ENCODE measurements at places on chromosomes 12 and 14.
A peak's percentile ranks its signal among the peaks of the same experiment; 100 is the strongest.

- DNase-seq, result peak; percentile 37
Measured at GRCh38 chr12:46303039-46303666, 34.3 kb upstream of the SLC38A1 start.

DNA sequence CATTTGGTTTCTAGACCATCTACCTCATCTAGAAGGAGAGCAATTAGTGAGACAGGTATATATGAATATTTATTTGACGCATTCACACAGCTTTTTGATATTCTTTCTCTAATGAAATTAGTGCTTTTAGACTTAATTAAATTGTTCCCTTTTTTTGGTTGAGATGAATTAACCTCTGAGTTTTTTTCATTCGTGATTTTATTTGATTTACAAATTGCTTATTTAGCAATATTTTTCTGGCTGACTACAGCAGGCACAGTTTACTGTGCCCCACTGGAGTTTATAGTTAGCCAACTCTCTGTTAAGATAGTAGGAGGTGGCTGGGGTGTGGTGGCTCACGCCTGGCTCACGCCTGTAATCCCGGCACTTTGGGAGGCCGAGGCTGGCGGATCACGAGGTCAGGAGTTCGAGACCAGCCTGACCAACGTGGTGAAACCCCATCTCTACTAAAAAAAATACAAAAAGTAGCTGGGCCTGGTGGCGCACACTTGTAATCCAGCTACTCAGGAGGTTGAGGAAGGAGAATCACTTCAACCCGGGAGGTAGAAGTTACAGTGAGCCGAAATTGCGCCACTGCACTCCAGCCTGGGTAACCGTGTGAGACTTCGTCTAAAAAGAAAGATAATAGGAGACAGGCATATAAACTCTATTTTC lies 16.7 kb downstream of the MDM2 start:
- no peak for DNase-seq

GRCh38 chr12:111310076-111310870 lies 58.6 kb downstream of the PHETA1 start:
- no peak for DNase-seq

GRCh38 chr14:73774241-73774570 lies 60.0 kb upstream of the PNMA1 start:
- DNase-seq, result no peak

GRCh38 chr14:104133496-104133895 lies 4.9 kb upstream of the KIF26A start:
- DNase-seq, result no peak

DNA sequence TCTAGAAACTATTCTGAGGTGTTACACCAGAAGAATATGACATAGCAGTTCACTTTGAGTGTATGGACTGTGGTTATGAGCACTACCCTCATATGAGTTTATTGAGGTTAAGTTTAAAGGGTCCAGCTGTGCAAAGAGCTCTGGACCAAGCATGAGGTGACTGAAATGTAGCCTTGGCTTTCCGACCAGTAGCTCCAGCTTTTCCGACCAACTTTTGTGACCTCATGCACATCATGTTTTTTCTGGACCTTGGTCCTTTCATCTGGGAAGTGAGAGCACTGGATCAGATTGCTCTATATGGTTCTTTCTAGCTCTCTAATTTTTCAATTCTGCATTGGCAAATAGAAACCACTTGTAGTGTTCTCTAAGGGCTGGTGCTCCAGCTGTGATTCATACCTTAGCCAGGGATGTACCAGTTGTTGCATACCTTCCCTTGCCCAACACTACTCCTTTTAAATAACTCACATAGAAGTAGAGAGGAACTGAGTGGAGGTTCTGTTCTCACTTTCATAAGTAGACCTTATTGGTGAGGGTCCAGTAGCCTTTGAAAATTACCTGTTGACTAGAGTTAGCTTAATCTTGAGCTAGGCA lies 16.6 kb downstream of the IGF1 start:
- DNase-seq, result no peak

GRCh38 chr12:132477703-132478432 lies 12.1 kb upstream of the FBRSL1 start:
- DNase-seq, result no peak

GRCh38 chr14:28762955-28763326 lies 3.6 kb upstream of the FOXG1 start:
- DNase-seq, result no peak

DNA sequence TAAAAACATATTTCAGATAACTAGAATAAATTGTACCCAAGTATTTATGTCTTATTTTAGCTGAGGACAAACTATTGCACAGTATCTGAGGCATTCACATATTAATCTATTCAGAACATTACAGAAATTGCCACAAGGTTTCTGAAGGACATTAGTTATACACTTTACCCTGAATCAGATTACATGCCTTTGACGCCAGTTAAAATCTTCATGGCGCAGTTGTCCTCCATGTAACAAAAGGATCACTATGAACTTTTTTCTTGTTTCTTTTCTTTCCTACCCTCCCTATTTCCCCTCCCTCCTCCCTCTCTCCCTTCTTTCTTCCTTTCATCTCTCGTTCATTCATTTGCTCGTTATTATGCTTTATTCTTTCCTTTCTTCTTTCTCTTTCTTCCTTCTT lies 176.6 kb upstream of the KITLG start:
- DNase-seq, result no peak

DNA sequence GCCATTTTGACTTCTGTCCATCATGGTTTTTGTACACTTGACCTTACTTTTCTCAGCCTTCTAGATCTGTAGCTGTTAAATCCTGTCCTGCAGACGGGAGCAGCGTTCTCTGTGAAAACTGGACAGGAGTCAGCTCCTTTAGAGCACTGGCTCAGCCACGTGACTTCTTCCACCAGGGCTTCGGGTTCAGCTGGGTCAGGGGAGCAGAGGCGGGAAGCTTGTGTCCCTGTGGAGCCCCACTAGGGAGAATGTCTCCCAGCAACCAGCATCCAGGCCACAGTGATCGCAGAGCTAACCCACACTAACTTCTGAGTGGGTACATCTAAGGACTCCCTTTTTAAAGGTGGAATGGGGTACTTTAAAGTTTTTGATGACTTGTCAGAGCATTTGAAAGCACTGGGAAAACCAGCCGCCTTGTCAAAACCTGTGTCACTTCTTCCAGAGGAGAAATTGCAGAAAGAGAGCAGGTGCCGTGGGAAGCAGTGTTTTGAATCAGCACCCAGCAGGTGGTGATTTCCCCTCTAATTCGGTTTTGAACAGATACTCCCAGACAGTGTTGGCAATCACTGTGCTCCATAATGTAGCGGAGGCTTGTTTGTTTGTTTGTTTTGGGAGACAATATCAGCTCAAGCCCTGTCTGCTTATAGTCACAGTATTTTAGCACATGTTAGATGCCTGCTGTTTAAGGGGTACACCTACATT lies 17.9 kb downstream of the DERA start:
- DNase-seq, result no peak

DNA sequence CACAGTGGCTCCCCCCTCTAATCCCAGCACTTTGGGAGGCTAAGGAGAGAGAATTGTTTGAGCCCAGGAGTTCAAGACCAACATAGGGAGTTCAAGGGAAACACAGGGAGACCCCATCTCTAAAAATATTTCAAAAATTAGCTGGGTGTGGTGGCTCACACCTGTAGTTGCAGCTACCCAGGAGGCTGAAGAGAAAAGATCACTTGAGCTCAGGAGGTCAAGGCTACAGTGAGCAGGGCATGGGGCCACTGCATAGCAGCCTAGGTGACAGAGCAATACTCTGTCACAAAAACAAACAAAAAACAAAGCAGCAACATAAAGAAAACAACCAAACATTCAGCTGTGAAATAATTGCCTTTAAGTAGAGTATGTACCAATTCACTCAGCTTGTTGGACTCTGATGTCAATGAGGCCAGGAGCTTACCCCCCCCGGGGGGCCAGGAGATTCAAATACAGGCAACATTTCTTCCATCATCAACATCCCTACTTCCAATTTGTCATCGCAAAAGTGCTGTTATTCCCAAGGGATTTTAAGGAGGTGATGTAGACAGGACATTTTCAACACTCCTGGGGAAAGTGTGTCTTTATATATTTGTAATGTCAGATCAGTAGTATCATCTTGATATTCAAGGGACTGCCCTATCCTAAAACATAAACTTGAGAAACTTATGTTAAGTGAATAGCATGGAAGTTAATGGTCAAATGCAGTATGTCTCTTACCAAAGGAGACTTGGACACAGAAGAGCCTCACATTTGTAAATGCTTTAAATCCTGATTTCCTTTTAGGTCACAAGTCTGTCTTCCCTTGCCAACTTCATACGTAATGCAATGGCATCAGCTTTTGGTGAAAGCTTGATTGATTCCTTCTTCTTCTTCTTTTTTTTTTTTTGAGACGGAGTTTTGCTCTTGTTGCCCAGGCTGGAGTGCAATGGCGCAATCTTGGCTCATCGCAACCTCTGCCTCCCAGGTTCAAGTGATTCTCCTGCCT lies 40.6 kb upstream of the AEBP2 start:
- no peak for DNase-seq

Data from activated CD4-positive, alpha-beta T cell treated with anti-CD3 and anti-CD28 coated beads, Interleukin-2, Interleukin-4, amounts not matched to agents 100 ng/mL and 50 ng/mL, durations not matched to agents 16 hours and 8 hours (primary cell).